ENCODE measurements at places on chromosomes 11 and 22.

DNA sequence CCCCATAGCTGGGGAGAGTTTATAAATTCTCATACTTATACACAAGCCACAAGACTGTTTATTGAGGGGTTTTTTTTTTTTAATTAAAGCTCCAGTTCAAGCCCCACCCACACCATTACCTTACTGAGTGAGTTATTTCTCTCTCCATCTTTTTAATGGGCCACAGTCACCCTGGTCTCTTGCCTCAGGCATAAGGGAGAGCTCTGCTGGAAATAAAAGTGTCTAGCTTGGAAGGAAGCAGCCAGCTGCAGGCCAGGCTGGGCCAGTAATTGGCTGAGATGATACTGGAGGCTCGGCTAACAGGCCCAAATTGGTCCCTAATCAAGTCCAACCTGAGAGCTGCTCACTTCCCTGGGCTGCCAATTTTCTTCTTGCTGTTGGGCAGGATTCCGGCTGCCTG is 174.1 kb downstream of the INSC start:
- DNase-seq, result no peak
- no peaks in the 10 kb centered on the region for H3K27me3 ChIP-seq
- no peaks in the 10 kb centered on the region for H3K36me3 ChIP-seq
- no peak overlapping the region for H3K27ac ChIP-seq
- no peak overlapping the region for H3K4me3 ChIP-seq

- peaks cover 24% of the 10 kb centered on the region for H3K27me3 ChIP-seq
- H3K36me3 ChIP-seq, result no peaks in the 10 kb centered on the region
- no peak overlapping the region for H3K4me3 ChIP-seq
- DNase-seq, result no peak
- H3K27ac ChIP-seq, result no peak overlapping the region
Measured at GRCh38 chr11:129292771-129293170, 82.9 kb upstream of the BARX2 start.

DNA sequence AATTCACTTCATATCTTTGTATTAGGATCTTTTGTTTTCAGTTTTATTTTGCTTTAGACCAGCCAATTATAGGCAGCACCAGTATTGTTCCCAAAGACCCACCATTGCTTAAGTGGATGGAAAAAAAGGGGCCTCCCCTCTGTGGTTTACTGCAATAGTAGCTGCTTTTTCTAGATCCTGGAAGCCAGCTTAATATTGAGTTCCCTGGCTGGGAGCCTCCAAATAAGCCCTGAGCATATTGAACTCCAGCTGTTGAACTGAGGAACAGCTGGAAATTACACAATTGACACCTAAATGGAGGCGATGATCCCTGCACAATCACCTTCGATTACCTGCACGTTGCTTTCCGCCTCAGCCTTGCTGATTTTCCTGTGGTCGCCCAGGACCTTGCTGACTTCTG is 576.0 kb downstream of the SOX6 start:
- H3K27me3 ChIP-seq, result peaks cover 6% of the 10 kb centered on the region
- no peaks in the 10 kb centered on the region for H3K4me1 ChIP-seq
- no peaks in the 10 kb centered on the region for H3K36me3 ChIP-seq
- no peak overlapping the region for H3K27ac ChIP-seq

DNA sequence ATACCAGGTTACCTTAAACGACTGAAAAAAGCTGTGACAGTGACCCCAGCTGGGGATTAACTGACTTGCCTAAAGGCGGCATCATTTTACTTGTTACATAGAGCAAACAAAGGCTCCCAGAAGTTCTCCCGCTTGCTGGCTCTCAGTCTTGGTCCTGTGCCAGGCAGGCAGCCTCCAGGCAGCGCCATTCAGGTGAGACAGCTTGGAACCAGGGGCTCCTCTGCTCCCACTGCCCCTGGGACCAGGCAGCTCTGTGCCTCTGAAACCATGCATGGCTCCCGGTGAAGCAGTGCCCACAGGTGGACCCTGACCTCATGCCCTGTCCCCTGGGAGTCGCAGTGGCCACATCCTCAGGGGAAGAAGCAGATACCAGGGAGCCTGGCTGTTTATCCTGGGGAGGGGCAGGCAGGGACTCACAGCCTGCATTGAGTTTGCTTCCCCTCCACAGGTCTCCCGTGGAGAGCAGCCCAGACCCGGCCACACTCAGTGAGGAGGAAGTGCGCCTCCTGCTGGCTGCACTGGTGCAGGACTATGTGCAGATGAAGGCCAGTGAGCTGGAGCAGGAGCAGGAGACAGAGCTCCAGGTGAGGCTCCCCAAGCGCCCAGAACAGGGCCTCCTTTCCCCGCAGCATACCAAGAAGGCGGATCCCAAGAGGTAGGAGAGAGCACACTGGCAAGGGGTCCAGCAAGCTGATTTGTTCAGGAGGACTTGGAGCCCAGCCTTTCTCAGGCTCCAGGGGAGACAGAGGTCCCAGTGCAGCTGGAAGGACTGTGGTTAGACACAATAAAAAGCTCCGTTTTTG is 15.6 kb upstream of the CYP2R1 start:
- H3K36me3 ChIP-seq, result no peaks in the 10 kb centered on the region
- no peak overlapping the region for H3K4me3 ChIP-seq

DNA sequence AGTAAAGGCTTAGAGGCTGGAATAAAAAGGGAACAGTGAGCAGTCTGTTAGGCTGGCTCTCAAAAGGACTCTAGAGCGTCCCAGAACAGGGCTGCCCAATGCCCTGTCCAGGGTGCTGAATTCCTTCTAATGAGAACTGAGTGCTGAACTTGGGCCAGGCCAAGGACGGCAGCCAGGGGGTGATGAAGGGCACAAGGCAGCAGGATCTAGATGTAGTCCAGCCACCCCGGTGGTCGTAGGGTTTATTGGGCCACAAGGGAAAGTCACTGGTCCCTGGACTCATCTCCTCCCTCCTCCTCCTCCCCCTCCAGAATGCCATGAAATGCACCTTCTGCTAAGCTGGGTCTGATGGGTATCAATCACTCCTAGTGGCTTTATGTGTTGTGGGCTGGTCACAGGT is 19.2 kb downstream of the NPTXR start:
- peak; percentile 44 for DNase-seq
- no peaks in the 10 kb centered on the region for H3K36me3 ChIP-seq
- no peak overlapping the region for H3K27ac ChIP-seq
- H3K27me3 ChIP-seq, result no peaks in the 10 kb centered on the region

Measured in activated T-cell treated with anti-CD3 and anti-CD28 coated beads, Interleukin-2, amount 50 U/mL, for 24 hours (primary cell).